ENCODE measurements at places on chromosomes 1 and 21. TPM values are rescaled to one million over a fixed set of nuclear protein-coding genes. Genes with fewer than 3 reads are reported as not detected.

DNA sequence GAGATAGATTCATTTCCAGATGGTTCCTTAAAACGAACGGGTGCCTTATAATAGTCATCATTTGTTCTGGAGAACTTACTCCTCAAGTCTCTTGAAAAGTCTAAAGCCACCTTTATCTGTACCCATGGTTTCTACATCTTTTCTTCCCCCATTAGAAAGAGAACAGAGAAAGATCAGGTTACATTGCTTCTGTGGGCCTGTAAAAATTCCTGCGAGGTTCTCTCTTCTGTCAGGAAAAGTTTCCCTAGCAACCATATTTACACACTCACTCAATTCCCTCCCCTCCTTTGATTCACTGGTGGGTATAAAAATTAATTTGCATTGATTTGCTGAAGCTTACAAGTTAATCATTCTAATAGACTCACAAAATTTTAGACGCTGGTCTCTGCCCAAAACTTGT lies 6.7 kb downstream of the PHC2 start:
- no peaks in the 10 kb centered on the region for H3K36me3 ChIP-seq
- H3K27ac ChIP-seq, result no peak overlapping the region
- H3K27me3 ChIP-seq, result peaks cover 11% of the 10 kb centered on the region
- H3K4me3 ChIP-seq, result no peak overlapping the region
- no peak for DNase-seq

PPM1J gene
- not detected for total RNA-seq

GRCh38 chr21:45335151-45335760 lies 47.6 kb upstream of the POFUT2 start:
- no peak for DNase-seq
- no peaks in the 10 kb centered on the region for H3K4me1 ChIP-seq
- H3K27ac ChIP-seq, result no peak overlapping the region
- H3K27me3 ChIP-seq, result peaks cover 4% of the 10 kb centered on the region
- no peaks in the 10 kb centered on the region for H3K36me3 ChIP-seq

DNA sequence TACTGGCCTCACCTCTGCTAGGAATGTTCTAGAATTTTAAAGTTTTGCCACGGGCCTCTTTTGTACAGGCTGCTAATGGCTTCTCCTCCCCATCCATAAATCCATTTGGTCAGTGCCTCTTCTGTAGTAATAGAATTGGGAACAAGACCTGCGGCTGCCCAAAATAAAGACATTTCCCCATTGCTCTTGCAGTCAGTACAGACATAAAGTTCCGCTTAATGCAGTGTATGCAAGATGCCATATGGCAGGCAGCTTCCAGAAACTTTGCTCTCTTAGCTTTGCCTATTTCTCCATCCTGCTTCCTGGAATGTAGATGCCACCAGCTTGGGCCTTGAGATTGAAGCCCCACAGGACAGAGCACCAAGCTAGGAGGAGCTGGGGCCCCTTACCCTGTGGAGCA lies 3.7 kb upstream of the SLC2A5 start:
- no peak overlapping the region for H3K27ac ChIP-seq
- H3K36me3 ChIP-seq, result no peaks in the 10 kb centered on the region
- H3K4me3 ChIP-seq, result no peak overlapping the region
- DNase-seq, result no peak
- peaks cover 43% of the 10 kb centered on the region for H3K27me3 ChIP-seq
- peaks cover 28% of the 10 kb centered on the region for H3K4me1 ChIP-seq

IQCC gene
- 6.3 TPM for total RNA-seq

DNA sequence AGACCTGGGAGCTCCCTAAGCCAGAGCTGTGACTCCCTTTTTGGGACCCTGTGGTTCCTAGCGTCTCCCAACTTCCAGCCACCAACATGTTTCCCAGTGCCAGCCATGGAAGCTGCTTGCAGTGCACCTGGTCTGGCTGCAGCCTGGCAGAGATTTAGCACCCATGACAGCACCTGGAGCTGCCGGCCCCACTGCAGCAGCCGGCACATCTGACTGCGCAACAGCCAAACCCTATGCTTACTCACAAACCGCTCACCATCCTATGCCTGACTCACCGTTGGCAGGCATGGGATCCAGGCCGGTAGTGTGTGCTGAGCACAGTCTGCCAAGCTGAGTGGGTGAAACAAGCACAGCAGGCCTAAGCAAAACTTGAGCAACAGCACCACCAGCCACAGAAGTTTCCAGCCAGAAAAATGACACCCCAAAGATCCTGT lies 435.9 kb upstream of the PRMT6 start:
- DNase-seq, result no peak
- H3K27me3 ChIP-seq, result no peaks in the 10 kb centered on the region
- H3K36me3 ChIP-seq, result no peaks in the 10 kb centered on the region
- no peaks in the 10 kb centered on the region for H3K4me1 ChIP-seq
- H3K27ac ChIP-seq, result no peak overlapping the region

PCAT6 gene
- 0.83 TPM for total RNA-seq

TMEM125 gene
- total RNA-seq, result not detected

DUSP23 gene
- total RNA-seq, result 21.9 TPM

GRCh38 chr1:15150376-15150775 lies 3.2 kb upstream of the TMEM51 start:
- H3K36me3 ChIP-seq, result no peaks in the 10 kb centered on the region
- peaks cover 11% of the 10 kb centered on the region for H3K4me1 ChIP-seq
- peaks cover 67% of the 10 kb centered on the region for H3K27me3 ChIP-seq
- DNase-seq, result no peak
- H3K4me3 ChIP-seq, result no peak overlapping the region
- no peak overlapping the region for H3K27ac ChIP-seq

- no peak for DNase-seq
- H3K27me3 ChIP-seq, result peaks cover 20% of the 10 kb centered on the region
- peaks cover 9% of the 10 kb centered on the region for H3K4me1 ChIP-seq
- H3K36me3 ChIP-seq, result no peaks in the 10 kb centered on the region
- H3K27ac ChIP-seq, result no peak overlapping the region
These were observed 17.8 kb downstream of the TTC34 start for GRCh38 chr1:2783435-2784397.

DNA sequence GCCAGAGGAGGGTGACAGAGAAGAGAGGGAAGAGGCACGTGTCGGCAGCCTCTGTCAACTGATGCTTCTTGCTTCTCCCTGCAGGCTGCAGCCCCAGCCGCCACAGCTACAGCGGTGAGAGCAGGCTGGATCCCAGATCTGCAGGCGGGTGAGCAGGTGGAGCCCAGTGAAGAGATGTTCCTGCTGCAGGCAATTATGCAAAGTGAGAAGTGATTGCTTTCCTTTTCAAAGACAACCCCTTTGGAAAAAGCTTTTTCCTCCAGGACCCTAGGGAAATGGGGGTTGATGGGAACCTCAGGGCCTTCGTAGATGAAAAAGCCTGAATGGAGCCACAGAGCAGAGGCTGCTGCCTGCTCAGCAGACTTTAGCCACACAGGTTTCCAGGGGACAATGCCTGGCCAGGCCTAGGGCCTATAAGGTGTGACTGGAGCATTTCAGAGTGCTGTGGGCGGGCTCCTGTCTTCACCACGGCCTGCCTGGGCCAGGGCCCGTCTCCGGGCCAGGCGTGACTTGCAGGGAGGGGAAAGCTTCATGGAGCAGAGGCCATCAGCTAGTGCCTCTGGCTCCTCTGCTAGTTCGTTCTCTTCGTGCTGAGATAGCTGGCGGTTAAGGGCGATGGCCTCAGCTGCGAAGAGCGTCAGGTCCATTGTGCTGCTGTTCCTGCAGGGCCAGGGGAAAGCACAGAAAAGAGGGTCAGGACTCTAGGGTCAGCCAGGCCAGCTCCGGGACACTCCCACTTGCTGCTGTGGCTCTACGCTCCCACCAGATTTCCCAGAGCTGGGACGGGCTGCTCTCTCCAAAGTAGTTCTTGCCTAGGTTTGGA lies 6.9 kb upstream of the KNCN start:
- no peak overlapping the region for H3K4me3 ChIP-seq
- no peaks in the 10 kb centered on the region for H3K4me1 ChIP-seq
- DNase-seq, result no peak
- H3K27ac ChIP-seq, result no peak overlapping the region
- peaks cover 20% of the 10 kb centered on the region for H3K36me3 ChIP-seq

- DNase-seq, result no peak
- no peak overlapping the region for H3K27ac ChIP-seq
- H3K4me3 ChIP-seq, result no peak overlapping the region
- H3K27me3 ChIP-seq, result no peaks in the 10 kb centered on the region
- no peaks in the 10 kb centered on the region for H3K36me3 ChIP-seq
These were observed 128.0 kb downstream of the ADAMTS1 start for GRCh38 chr21:26717146-26717739.

DNA sequence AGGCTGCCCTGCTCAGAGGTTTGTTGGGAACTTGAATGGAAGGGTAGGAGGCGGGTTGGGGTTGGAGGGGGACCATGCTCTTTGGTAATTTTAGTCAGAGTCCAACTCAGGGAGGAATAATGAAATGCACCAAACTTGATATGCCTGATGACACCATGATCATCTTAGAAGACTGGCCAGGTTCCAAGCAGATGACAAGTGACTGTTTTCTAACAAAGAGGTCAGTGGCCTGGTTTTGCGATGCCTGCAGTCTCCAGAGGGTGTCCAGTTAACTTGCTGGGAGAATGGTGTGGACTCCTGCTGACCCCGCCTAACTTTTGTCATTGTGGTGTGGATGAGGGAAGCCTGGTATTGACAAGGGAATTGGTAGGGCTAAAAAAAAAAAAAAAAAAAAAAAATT lies 12.4 kb downstream of the VANGL1 start:
- H3K4me3 ChIP-seq, result no peak overlapping the region
- no peak overlapping the region for H3K27ac ChIP-seq
- H3K27me3 ChIP-seq, result no peaks in the 10 kb centered on the region
- H3K4me1 ChIP-seq, result peaks cover 18% of the 10 kb centered on the region
- peaks cover 32% of the 10 kb centered on the region for H3K36me3 ChIP-seq

DNA sequence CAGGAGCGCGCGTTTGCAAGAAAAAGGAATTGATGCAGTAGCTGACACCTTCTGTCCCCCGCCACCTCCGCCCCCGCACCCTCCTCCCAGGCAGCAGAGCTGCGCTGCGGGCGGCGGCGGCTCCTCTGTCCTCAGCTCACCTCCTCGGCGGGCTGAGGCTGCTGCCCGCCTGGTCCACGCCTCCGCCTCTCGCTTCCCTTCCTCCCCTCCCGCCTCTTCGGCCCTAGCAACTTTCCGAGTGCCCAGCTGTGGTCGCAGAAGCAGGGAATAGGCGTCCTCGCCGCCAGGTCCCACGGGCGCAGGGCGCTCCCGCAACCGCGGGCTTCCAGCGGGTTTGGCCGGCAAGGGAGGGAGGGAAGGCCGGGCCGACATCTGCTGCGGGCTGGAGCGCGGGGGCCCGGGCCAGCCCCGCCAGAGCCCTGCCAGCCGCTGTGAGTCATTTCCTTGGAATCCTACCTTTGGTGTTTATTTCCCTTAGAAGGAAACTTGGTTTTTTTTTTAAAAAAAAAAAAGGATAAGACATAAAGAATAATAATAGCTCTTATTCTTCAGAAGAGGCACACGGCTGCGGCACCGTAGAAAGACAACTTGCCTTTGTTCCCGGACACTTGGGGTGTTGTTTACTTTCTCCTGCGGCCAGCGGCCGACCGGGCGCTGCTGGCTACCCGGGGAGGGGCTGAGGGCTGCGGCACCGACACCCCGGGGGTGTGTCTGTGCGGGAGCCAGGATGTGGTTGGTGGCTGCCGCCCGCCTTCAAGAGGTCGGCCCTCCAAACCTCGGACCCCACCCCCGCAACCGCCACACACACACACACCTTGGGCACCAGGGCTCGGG lies 1.1 kb downstream of the SERTAD4 start:
- no peak overlapping the region for H3K27ac ChIP-seq
- peak; percentile 31 for DNase-seq

GRCh38 chr21:28336314-28336713 lies 656.4 kb downstream of the LTN1 start:
- H3K36me3 ChIP-seq, result no peaks in the 10 kb centered on the region
- H3K4me3 ChIP-seq, result no peak overlapping the region
- H3K27ac ChIP-seq, result no peak overlapping the region
- DNase-seq, result no peak
- H3K27me3 ChIP-seq, result no peaks in the 10 kb centered on the region

DCST1 gene
- total RNA-seq, result not detected

DNA sequence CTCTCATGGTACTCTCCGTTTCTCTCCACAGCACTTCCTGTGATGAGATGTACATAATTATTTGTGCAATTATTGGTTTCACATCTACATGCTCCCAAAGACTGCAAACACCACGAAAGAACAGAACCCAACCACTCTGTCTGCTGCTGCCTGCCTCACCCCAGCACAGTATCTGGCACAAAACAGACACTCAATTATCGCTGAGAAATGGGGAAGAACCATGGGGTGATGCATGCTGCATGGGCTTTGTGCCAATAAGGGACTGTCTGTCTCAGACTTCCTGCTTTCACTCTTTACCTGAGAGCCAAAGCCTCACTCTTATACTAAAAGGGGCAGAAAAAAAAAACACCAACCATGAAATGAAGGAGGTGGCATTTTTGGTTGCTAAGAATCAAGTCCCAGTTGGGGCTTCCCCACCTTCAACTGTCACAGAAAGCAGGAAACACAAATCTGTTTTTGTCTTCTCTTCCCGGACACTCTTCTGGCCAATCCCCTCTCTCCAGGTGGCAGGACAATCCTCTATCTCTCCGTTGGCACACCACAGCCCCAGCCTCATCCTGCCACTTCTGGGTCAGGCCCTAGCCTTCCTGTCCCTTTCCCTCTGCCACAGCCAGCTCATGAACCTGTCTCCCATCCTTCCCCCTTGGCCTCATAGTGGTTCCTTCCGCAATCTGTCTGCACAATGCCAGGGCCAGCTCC lies 82.0 kb downstream of the TGFBR3 start:
- peak; percentile 73 for DNase-seq
- H3K27me3 ChIP-seq, result peaks cover 21% of the 10 kb centered on the region
- peaks cover 68% of the 10 kb centered on the region for H3K4me1 ChIP-seq
- H3K4me3 ChIP-seq, result peak overlapping the region; percentile 60
- peak overlapping the region; percentile 86 for H3K27ac ChIP-seq

FCER1A gene
- not detected for total RNA-seq

TSSK3 gene
- total RNA-seq, result not detected

RBP7 gene
- total RNA-seq, result not detected

DNA sequence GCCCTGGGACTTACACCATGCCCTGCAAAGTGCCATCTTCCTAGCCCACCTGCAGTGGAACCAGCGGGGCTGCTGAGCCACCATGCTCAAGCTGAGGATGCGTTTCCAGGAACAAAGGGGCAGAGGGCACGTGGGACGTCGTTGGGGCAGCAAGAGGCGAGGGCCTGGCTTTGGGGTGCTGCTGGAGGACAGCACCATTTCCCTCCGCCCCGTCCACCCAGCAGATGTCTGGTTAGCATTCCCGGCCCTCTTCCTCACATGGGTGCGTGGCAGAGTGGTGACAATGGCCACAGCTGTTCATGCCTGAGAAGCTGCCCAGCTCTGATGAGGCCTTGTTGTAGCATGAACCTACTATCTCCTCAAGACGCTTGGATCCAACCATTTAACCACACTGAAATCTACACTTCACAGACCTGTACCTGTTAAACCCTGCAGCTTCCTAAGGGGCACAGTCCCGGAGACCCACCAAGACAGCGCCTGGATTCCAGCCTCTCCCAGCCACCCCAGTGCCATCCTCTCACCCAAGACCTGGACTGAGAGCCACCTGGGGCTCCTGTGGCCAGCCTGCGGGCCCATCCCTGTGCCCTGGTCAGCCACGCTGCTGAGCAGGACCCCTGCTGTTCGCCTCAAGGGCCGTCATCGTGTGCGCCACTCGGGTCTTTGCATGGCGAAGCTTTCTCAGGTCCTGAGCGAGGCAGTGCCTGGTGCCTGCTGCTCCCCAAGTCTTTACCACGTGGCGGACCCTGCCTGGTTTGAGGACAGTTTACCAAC lies 33.2 kb downstream of the SLC45A1 start:
- peaks cover 4% of the 10 kb centered on the region for H3K27me3 ChIP-seq
- DNase-seq, result no peak
- H3K36me3 ChIP-seq, result peaks cover 4% of the 10 kb centered on the region
- H3K27ac ChIP-seq, result no peak overlapping the region

WNT3A gene
- not detected for total RNA-seq

FBXO2 gene
- total RNA-seq, result 6.0 TPM

- H3K4me3 ChIP-seq, result no peak overlapping the region
- H3K4me1 ChIP-seq, result no peaks in the 10 kb centered on the region
- no peaks in the 10 kb centered on the region for H3K36me3 ChIP-seq
These were observed 439.5 kb downstream of the PLPP3 start for GRCh38 chr1:56139836-56140235.

CD48 gene
- total RNA-seq, result 325 TPM

Measured in activated CD8-positive, alpha-beta T cell treated with anti-CD3 and anti-CD28 coated beads, Interleukin-2, amount 10 ng/mL, durations not matched to agents 7 days and 5 days (primary cell).